ENCODE measurements at places on chromosomes 11 and 22.
A peak's percentile ranks its signal among the peaks of the same experiment; 100 is the strongest.

- no peak overlapping the region for H3K4me3 ChIP-seq
- DNase-seq = no peak
- no peaks in the 10 kb centered on the region for H3K36me3 ChIP-seq
Measured at GRCh38 chr22:35746248-35746647, 28.6 kb downstream of the APOL5 start.

DNA sequence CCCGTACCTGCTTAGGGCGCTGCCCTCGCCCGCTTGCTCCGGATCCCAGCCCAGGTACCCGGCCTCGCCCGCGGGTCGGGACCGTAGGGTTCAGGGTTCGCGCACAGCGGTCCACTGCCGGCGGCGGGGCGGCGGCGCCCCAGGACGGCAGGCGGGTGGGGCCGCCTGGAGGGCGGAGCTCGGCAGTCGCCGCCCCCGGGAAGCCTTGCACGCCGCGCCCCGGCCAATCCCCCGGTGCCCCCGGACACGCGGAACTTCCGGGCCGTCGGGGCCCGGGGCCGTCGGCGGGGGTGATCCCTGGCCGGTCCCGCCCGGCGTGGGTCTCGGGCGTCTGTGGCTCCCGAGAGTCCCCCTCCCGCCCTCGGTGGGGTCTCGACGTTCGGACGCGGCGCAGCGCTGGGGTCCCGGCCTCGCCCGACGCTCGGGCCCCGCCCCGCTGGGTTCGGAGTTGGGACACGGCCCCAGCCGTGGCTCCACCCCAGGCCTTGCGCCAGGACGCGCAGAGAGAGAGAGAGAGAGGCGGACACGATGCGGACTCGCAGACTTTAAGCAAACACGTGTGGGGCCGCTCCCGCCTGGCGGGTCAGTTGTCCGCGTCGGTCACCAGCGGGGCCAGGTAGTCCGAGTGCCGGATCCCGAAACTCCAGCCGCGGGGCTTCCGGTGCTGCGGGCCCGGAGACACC, at the start of gene TYMP:
TYMP (minus strand) TSS at position 116 of the 683 bp plus-strand sequence. CDS start 303 bp downstream, outside the sequence.
- peaks cover 19% of the 10 kb centered on the region for H3K36me3 ChIP-seq
- no peaks in the 10 kb centered on the region for H3K27me3 ChIP-seq
- H3K4me1 ChIP-seq = peaks cover 45% of the 10 kb centered on the region
- H3K4me3 ChIP-seq = peak within 1 kb of the TSS; percentile 96
- peak; percentile 96 for DNase-seq

- no peaks in the 10 kb centered on the region for H3K36me3 ChIP-seq
- no peak overlapping the region for H3K4me3 ChIP-seq
- no peaks in the 10 kb centered on the region for H3K27me3 ChIP-seq
- H3K27ac ChIP-seq = no peak overlapping the region
- H3K4me1 ChIP-seq = no peaks in the 10 kb centered on the region
- no peak for DNase-seq
Measured at GRCh38 chr11:92180664-92181251, 43.9 kb upstream of the FAT3 start.

DNA sequence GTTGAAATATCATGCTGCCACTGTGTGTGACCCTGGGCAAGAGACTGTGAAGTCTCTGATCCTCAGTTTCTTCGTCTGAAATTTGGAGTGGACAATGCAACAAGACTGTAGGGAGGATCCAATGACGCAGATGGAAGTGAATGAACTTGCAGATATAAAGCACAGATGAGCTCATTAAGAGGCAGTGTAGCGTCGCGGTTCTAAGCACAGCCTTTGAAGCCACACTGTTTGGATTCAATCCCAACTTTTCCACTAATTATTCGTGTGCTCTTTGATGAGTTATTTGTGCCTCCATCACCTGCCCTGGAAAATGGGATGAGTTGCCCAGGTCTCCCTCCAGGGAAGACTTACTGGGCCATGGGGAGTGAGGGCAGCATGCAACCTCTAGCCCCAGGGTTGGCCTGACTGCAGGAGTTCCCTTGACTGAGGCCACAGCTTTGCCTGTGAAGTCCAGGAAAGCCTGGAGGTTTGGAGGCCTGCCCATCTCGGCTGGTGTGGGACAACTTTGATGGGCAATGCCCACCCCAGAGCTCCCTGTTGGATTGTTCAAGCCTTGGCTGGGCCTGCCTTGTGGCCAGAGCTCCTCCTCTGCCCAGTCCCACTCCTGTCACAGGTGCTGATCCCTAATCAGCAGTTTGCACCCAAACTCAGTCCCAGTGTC, 266.0 kb upstream of the B3GAT1 start:
- no peak overlapping the region for H3K4me3 ChIP-seq
- no peak for DNase-seq
- H3K36me3 ChIP-seq = no peaks in the 10 kb centered on the region
- no peaks in the 10 kb centered on the region for H3K4me1 ChIP-seq
- H3K27ac ChIP-seq = no peak overlapping the region

DNA sequence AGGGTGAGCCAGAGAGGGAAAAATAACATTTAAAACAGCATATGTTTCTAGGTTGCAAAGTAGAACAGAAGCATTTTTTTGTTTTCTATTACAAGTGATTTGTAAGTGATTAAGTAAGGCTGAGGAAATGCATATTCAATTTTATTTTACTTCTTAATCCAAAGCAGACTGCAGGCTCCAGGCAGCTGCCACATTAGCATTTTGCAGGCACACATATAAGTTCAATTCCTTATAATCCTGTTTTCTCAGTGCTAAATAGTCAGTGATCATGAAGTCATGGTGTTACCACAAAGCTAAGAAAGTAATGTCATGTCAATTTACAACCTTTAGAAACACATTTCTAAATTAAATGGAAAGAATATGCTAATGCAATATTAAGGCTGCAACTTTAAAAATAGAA, 149.8 kb downstream of the CNTN5 start:
- DNase-seq = no peak
- no peak overlapping the region for H3K27ac ChIP-seq
- no peak overlapping the region for H3K4me3 ChIP-seq
- no peaks in the 10 kb centered on the region for H3K27me3 ChIP-seq

DNA sequence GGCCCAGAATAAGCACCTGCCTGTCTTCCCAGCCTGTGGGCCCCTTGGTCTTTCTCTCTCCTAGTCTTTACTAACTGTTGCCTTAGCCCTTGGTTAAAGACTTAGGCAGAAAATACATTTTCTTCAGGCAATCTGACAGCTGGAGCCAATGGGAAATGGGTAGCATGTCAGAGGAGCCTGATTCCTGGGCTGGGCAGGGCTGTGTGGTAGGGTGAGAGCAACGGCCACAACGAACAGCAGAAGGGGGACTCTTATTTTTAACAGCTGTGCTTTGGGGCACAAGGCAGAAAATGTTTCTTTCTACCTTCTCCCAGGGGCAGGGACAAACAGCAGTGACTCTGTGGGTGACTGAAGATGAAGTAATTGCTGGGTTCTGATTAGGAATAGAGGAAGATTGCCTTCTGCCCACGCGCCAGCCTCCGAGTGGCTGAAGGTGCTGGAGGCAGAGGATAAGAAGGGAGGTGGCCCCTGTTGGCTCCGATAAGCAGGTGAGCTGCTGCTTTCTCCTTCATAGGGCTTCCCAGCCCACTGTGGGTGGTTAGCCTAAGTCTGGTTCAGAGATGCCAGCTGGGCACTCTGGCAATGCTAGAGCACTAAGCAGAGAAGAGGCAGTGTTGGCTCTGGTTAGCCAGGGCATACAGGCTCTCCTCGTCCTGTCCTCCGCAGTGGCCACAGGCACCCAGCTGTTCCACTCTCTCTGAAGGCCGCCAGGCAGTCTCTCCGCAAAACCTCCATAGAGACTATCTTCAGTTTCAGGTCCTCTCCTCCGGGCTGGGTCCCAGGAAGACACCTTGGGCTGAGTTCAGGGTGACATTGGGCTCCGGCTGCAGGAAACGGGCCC, 1.5 kb downstream of the YPEL4 start:
- peaks cover 39% of the 10 kb centered on the region for H3K27me3 ChIP-seq
- H3K27ac ChIP-seq = peak overlapping the region; percentile 70
- H3K36me3 ChIP-seq = no peaks in the 10 kb centered on the region
- peaks cover 52% of the 10 kb centered on the region for H3K4me1 ChIP-seq
- peak; percentile 61 for DNase-seq

GRCh38 chr11:63709336-63709884, 28.1 kb downstream of the RTN3 start:
- no peak overlapping the region for H3K27ac ChIP-seq
- H3K27me3 ChIP-seq = no peaks in the 10 kb centered on the region
- DNase-seq = no peak
- H3K4me3 ChIP-seq = no peak overlapping the region

DNA sequence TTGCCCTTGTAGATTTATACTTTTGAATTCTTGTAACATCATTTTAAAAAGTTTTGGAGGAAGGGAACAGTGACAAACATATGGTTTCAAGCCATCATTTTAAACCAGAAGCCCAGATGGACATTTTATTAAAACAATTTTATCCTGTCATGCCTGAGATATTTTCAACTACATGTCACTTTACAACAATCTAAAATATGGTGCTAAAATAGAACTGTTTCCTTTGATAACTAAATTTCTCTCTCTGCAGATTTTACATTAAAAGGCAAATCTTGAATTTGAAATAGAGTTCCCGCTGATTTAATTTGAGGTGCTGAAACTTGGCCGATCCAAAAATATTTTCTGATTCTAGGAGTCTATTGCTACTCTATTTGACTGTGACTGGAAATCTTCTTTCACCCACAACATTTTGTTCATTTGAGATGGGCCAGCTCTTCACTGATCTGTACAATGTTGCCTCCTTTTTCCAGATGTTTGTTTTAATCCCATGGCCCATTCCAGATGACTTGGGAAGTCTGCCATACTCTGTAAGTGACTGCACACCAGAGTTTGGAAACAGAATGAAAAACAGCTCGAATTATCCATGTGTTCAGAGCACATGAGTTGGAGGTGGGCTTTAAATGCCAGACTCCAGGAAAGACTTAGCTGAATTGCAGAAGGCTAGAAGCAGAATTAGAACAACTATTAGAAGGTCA, 402.5 kb downstream of the TMEM135 start:
- no peak overlapping the region for H3K4me3 ChIP-seq
- no peak overlapping the region for H3K27ac ChIP-seq
- no peaks in the 10 kb centered on the region for H3K4me1 ChIP-seq
- H3K36me3 ChIP-seq = no peaks in the 10 kb centered on the region

- H3K36me3 ChIP-seq = peaks cover 4% of the 10 kb centered on the region
- H3K4me1 ChIP-seq = peaks cover 10% of the 10 kb centered on the region
- no peak overlapping the region for H3K4me3 ChIP-seq
- no peak for DNase-seq
- H3K27me3 ChIP-seq = no peaks in the 10 kb centered on the region
- no peak overlapping the region for H3K27ac ChIP-seq
Measured at GRCh38 chr11:33280411-33280810, 23.2 kb downstream of the HIPK3 start.

DNA sequence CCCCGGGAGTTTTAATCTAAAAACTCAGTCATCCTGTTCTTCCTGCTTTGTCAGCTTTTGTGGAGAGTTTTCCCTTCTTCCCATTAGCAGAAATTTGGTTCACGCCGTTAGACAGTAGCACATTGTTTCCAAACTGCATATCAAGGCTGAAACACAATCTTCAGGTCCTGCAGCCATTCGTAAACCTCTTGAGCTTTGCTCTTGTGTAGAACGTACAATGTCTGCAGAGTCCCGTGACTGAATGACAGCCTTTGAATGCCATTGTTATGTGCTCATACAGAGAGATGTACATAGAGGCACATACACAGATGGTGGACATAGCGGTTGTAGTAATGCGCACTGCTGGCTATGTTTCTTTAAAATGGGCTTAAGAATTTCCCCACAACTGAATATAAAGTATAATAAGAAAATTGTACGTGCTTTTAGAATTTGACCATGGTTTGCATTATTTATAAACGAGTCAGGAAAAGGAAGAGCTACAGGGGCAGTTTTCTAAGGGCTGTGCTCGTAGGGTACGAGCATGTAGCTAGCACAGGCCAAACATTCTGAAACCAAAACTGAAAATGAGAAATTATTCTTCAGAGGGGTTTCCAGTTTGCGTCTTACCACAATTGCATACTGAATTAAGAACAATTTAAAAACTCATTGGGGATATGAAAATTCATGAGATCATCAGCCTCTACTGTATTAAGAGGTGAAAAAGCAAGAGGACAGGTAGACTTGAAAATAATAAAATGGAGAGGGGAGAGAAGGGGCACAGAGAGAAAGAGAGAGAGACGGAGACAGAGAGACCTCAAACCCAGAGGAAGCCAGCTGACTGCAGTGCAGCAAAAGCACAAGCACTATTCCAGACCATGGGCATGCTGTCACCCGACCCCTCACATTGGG, 310.1 kb downstream of the CADM1 start:
- peaks cover 2% of the 10 kb centered on the region for H3K27me3 ChIP-seq
- H3K4me1 ChIP-seq = peaks cover 4% of the 10 kb centered on the region
- H3K4me3 ChIP-seq = peak overlapping the region; percentile 11
- H3K27ac ChIP-seq = no peak overlapping the region
- H3K36me3 ChIP-seq = no peaks in the 10 kb centered on the region
- no peak for DNase-seq

DNA sequence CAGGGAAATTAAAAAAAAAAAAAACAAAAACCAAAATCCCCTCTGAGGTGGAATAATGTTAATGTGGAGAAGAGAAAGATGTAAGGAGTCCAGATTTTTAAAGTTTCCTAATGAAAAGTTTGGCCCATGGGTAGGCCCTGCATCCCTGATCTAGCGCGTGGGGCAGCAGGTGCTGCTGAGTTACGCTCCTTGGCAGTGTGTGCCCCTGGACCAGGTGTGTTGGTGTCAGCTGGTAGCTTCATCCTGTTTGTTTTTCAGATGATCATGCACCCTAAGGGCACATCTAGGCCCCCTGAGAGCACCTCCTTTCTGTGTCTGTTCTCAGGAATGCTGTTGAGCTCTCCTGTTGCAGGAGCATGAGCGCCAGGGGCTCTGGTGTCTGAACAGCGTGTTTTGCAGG, 6.7 kb downstream of the DGCR8 start:
- H3K27me3 ChIP-seq = no peaks in the 10 kb centered on the region
- H3K4me1 ChIP-seq = peaks cover 22% of the 10 kb centered on the region
- H3K36me3 ChIP-seq = peaks cover 51% of the 10 kb centered on the region
- no peak overlapping the region for H3K27ac ChIP-seq

DNA sequence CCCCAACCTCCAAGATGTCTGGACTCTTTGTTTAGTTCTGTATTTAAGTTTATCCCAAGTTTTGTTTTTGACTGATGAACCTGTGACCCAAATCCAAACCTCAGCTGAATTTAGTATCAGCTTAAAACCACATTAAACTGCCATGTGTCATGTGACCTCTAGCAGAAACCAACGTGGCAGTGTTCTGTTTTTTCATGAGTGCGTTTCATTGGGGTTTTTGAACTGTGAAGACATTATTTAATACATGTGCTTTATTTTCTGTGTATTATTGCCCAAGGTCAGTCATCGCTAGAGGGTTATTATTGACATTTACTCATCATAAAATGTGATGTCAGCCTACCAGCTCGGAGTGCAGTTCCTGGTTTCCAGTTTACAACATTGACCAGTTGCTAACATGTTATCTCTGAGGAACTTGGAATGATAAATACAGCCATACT, 1.8 kb downstream of the TLCD5 start:
- no peaks in the 10 kb centered on the region for H3K36me3 ChIP-seq
- DNase-seq = no peak
- peaks cover 8% of the 10 kb centered on the region for H3K4me1 ChIP-seq

GRCh38 chr11:2864901-2865300, 20.7 kb downstream of the CDKN1C start:
- H3K27me3 ChIP-seq = peaks cover 60% of the 10 kb centered on the region
- H3K36me3 ChIP-seq = no peaks in the 10 kb centered on the region
- no peak overlapping the region for H3K4me3 ChIP-seq
- no peak for DNase-seq

Data from activated CD4-positive, alpha-beta T cell treated with anti-CD3 and anti-CD28 coated beads, Interleukin-2, amount 10 ng/mL, durations not matched to agents 24 days and 14 days (primary cell).